ENCODE measurements at places on chromosomes 4 and X.

DNA sequence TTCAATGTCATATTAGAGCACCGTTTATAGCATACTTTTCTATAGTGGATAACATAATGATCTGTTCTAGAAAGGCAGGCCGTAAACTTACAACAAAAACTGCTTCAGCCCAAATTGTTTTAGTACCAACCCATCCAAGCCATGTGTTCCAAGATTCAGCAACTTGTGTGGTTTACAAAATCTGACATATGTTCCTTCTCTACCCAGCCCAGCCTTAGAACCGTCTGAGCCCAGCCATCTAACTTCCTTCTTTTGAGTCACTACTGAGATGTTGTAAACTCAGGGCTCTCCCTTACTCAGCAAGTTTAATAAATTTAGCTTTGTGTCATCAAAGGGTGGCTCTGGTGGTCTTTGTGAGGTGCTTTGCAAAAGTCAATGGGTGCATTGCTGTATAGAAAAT lies 32.4 kb upstream of the REPS2 start:
- no peak for DNase-seq

GRCh38 chr4:87962398-87963146 lies 12.9 kb upstream of the SPP1 start:
- no peak for DNase-seq

DNA sequence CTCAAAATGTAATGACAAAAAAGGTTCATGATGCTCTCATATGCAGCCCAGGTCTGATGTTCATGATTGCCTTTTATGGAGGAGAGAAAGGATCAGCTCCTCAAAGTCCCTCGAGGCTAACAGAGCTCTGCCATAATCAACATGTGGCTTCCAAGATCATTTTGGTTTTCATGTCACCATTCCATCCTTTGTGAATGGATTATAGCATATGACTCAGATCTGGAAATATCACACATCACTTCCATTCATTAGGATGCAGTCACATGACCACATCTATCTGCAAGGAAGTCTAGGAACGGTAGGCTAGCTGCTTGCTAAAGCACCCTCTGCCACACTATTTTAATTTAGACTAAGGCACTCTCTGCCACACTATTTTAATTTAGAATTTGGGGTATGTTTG lies 77.6 kb downstream of the COX18 start:
- no peak for DNase-seq

GRCh38 chrX:53076671-53077070 lies 5.5 kb upstream of the TSPYL2 start:
- DNase-seq: no peak

GRCh38 chr4:6349896-6350603 lies 80.4 kb downstream of the WFS1 start:
- no peak for DNase-seq

Measured in activated naive CD8-positive, alpha-beta T cell treated with anti-CD3 and anti-CD28 coated beads, Interleukin-2, amount 10 ng/mL, durations not matched to agents 7 days and 5 days (primary cell).